ENCODE measurements at places on chromosomes 7 and 10. TPM values are rescaled to one million over a fixed set of nuclear protein-coding genes. Genes with fewer than 3 reads are reported as not detected.

DNA sequence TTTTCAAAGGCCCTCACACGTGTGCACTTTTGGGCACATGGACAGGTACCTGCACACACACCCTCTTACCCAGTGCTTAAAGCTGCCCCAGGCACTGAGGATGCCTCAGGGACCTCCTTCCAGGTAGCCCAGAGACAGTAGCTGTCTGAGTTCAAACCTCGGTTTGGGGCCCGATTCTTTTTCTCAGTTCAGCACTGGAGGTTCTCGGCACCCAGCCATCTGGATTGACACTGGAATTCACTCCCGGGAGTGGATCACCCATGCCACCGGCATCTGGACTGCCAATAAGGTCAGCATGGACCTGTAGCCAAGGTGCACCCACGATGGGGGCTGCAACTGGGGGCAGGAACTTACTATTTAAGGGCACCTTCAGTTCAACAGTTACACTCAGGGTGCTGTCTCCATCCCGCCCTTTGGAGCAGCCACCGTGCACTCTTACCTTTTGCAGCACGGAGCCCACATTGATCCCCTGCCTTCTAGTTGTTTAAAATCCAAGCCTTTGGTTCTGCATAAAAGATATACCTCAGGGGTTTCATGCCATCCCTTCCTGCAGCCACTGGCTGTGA lies 17.7 kb downstream of the CPA5 start:
- H3K4me1 ChIP-seq, result peaks cover 38% of the 10 kb centered on the region
- H3K27ac ChIP-seq, result no peak overlapping the region
- H3K27me3 ChIP-seq, result no peaks in the 10 kb centered on the region
- H3K36me3 ChIP-seq, result peaks cover 11% of the 10 kb centered on the region
- no peak for DNase-seq

- peak; percentile 2 for DNase-seq
- no peaks in the 10 kb centered on the region for H3K36me3 ChIP-seq
- H3K27me3 ChIP-seq, result no peaks in the 10 kb centered on the region
- H3K4me1 ChIP-seq, result no peaks in the 10 kb centered on the region
Measured at GRCh38 chr10:92965314-92965713, 95.3 kb upstream of the CYP26C1 start.

DNA sequence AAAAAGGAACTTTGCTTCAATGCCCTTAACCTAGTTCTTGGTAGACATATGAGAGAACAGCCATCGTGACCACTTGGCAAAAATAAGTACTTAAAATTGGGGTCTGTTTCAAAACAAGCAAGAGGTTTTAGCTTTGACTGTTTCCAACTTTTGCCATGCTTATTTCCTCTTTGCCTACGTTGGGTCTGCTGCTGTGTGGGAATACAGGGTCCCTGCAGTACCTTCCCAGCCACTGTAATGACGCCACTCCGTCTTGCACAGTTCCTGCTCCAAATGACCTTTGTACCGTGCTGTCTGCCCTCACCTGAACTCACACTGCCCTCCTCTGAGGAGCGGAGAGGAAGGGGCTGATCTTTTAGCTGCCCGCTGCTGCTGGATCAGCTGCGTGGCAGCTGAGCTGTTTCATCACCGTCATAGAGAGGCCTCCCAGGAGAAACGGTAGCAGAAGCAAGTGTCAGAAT lies 133.1 kb downstream of the MAPK8 start:
- H3K27ac ChIP-seq, result no peak overlapping the region
- DNase-seq, result no peak
- no peak overlapping the region for H3K4me3 ChIP-seq
- H3K4me1 ChIP-seq, result no peaks in the 10 kb centered on the region

DNA sequence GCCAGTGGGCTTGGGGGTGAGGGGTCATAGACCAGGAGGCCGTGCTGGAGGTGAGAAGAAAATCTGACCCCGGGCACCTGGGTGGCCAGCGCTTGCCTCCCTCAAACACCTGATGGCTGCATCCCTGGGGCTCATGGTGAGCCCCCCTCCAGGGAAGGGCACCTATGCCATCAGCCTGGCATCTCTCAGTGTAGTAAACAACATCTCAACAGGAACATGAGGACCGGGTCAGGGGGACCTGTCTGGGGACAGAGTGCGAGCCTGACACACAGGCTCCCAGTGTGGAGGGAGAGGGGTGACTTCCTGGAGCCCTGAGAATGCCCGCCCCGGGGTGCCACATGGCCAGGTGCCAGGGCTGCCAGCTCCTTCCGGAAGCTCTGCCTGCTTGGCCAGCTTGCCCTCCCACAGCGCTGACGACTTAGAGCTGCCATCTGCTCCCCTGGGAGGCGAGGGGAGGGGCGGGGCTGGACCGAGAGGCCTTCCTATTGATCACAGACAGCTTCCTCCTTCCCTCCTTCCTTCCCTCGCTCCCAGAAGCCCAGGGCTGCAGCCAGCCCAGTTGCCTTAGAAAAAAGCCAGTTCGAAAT lies 12.3 kb downstream of the STX1A start:
- H3K4me1 ChIP-seq, result peaks cover 8% of the 10 kb centered on the region
- H3K27me3 ChIP-seq, result no peaks in the 10 kb centered on the region
- no peak overlapping the region for H3K4me3 ChIP-seq
- no peak overlapping the region for H3K27ac ChIP-seq
- H3K36me3 ChIP-seq, result peaks cover under 1% of the 10 kb centered on the region

GRCh38 chr7:136617176-136617575 lies 251.3 kb upstream of the CHRM2 start:
- H3K4me3 ChIP-seq, result no peak overlapping the region
- H3K27ac ChIP-seq, result no peak overlapping the region
- H3K27me3 ChIP-seq, result no peaks in the 10 kb centered on the region

DNA sequence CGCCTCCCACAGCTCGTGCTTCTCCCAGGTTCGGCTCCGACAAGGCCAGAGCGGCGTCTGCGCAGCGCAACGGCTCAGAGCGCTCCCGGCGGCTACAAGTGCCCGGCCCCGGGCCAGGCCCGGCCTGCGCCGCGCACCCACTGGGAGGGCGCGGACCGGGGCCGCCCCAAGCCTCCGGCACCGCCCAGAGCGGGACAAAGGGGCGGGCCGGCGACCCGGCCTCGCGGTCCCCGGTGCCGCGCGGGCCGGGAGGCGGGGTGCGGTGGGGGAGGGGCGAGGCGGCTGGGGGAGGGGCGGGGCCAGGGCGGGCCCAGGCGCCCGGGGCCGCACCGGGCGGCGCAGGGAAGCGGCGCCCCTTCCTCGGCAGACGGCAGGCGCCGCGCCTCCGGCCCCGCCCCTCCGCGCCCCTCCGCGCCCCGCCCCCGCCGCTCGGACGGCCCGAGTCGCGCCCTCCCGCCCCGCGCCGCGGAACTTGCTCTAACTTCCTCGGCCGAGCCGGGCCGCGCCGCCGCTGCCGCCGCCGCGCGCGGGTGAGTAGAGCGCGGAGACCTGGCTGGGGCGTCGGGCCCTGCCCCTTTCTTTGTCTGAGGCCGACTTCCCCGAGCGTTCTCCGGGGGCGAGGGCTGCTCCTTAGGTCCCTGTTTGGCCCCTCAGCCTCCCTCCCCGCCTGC lies at the start of gene TSPAN14:
Gene TSPAN14, plus strand, starts transcription at position 469 of the 671 bp plus-strand sequence. CDS start 34,924 bp downstream, outside the sequence.
- H3K4me1 ChIP-seq, result peaks cover 50% of the 10 kb centered on the region
- no peaks in the 10 kb centered on the region for H3K36me3 ChIP-seq
- H3K4me3 ChIP-seq, result peak within 1 kb of the TSS; percentile 84
- DNase-seq, result peak; percentile 82

DNA sequence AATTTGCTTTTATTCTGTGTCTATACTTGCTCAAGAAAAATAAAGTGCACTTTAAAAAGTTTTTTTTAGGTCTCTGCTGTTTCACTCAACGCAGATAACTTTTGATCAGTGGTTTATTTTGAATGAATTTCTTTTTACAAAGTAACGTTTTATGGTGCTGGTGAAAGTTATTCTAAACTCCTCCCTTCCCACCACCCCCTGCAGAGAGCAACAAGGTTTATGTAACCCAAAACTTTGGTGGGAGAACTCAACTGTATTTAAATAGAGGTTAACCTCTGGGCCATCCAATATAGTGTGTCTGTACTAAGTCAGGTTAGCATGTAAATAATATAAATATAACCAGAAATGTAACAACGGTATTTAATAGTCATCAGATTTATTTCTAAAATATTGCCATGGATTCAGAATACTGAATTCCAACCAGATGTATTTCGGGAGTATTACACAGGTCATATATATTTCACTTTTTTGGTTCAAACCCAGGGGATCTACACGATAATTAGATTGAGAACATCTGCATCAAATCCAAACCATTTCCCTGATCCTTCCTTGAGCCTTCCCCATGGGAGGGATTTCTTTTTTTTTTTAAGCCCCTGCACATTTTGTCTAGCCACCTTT lies 3.9 kb upstream of the CUX1 start:
- peak overlapping the region; percentile 73 for H3K4me3 ChIP-seq
- no peaks in the 10 kb centered on the region for H3K27me3 ChIP-seq
- no peak for DNase-seq
- no peak overlapping the region for H3K27ac ChIP-seq

DNA sequence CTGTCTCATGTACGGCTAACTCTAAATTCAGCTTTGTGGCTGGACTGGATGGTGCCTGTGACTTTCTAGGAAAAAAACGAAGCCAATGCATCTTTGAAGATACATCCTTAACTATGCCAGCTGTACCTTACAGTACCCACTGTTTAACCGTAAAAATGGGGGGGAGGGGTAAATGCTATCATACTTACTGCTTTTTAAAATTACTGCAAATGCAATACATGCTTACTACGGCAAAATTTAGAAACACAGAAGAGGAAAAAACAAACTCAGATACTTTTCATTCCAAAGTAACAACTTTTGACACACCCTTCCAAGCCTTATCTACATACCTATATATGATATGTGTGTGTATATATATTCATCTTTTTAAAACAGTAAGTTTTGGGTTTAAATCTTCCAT lies 20.4 kb upstream of the GLCCI1 start:
- DNase-seq, result no peak
- no peaks in the 10 kb centered on the region for H3K27me3 ChIP-seq
- peaks cover 1% of the 10 kb centered on the region for H3K36me3 ChIP-seq
- no peak overlapping the region for H3K27ac ChIP-seq

DNA sequence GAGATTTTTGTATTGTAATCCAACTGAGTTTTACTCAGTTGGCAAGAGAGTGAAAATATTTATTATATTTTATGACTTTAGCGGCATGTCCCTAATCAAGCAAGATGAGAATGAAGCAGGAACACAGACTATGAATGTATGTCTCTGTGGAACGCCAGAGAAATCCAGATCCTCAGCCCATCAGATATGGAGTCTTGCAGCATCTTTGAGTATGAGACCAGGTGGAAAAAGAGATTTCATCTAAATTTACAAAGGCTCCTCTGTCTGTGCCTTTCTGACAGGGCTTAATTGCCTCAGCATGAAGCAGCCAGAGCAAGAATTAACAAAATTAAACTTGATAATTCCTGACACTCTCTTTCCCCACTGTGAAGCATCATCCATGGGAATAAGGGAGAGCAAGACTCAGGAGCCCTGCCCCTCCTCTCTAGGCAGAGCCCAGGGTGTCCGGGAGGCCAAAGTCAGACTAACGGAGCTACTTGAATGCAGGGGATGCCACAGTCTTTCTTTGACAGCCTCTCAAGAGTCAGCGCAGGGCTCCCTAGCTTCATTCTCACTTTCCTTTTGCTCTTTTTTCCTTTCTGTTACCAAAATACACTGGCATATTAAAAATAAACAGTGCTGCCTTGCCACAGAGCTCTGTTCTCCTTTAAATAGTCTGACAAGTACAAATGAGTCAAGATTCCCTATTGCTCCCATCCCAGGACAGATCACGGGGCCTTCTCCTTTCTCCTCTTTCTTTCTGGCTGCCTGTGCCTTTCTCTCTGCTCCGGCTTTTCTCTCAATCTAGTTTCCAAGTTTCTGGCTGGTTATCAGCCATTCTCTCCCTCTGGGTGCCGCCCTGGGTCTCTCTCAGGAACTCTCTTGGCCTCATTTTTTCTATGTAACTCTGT lies 132.2 kb upstream of the INHBA start:
- DNase-seq, result no peak
- H3K36me3 ChIP-seq, result peaks cover 3% of the 10 kb centered on the region
- peaks cover 5% of the 10 kb centered on the region for H3K27me3 ChIP-seq
- no peak overlapping the region for H3K27ac ChIP-seq

DNA sequence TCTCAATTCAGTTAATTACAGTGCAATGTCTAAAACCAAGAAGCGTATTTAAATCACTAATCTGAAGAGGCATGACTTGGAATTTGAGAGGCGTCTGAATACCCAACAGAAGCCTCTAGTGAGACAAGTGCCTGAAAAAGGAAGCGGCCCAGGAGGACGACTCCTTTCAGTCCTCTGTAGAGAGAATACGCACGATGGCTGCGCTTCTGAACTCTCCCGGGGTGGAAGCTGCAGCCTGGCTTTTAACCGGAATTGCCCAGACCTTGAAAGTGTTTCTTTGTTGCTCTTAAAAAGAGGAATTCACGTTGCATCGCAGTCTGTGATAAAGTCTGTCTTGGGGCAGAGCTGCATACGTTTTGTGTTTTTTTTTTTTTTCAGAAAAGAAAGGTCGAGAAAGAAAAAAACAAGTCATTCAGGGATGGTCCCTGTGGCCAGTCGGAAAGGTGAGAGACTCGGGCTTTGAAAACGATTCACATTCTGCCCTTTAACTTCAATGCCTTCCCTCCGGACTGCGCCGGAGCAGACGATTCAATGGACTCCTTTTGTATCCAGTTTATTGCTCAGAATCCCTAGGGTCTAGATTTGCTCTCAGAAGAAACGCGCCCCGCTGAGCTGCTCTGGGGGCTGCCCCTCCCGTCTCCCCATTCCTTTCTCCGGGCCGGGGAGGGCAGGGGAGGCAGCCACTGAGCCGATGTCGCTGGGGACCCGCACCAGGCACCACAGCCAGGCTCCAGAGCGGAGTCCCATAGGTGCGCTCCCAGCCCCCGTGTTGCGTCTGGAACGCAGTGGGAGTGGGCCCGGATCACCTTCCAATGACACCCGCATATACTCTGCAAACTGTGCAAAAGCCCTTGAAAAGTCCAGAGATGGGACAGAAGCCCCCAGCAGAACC lies 994 bp upstream of the PTF1A start:
- H3K36me3 ChIP-seq, result no peaks in the 10 kb centered on the region
- no peak overlapping the region for H3K27ac ChIP-seq
- H3K4me3 ChIP-seq, result no peak overlapping the region
- DNase-seq, result no peak
- H3K4me1 ChIP-seq, result peaks cover 4% of the 10 kb centered on the region

GRCh38 chr7:112510001-112510742 lies 29.4 kb downstream of the LSMEM1 start:
- peak overlapping the region; percentile 34 for H3K4me3 ChIP-seq
- H3K36me3 ChIP-seq, result no peaks in the 10 kb centered on the region
- peak; percentile 26 for DNase-seq
- no peak overlapping the region for H3K27ac ChIP-seq
- peaks cover 14% of the 10 kb centered on the region for H3K27me3 ChIP-seq
- peaks cover 16% of the 10 kb centered on the region for H3K4me1 ChIP-seq

The AQP1 gene
- 0.72 TPM for total RNA-seq

The GIMAP8 gene
- total RNA-seq, result 13.1 TPM

The KAZALD1 gene
- total RNA-seq, result 0.49 TPM

The CBX3 gene
- 201 TPM for total RNA-seq

The ABCA13 gene
- total RNA-seq, result not detected
